ENCODE measurements at places on chromosomes 3 and 15.

DNA sequence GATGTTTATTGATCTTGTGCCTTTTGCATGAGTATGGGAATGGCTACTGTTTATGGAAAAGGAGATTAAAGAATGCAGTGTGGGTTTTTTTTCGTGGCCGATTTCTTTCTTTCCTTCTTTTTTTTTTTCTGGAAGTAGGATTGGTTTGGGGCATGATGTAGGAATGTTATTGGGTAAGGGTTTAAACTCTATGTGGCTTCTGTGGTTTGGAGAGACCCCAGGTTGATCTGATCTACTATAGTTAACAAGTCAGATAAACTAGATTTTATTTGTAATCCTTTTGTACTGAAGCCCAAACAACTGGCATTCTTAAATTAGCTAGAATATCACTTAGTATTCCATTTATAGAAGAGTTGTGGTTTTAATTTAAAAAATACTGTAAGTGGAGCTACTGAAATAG lies 304.8 kb downstream of the LPP start:
- DNase-seq = no peak

GRCh38 chr3:72081471-72082185 lies 296.7 kb upstream of the PROK2 start:
- no peak for DNase-seq

DNA sequence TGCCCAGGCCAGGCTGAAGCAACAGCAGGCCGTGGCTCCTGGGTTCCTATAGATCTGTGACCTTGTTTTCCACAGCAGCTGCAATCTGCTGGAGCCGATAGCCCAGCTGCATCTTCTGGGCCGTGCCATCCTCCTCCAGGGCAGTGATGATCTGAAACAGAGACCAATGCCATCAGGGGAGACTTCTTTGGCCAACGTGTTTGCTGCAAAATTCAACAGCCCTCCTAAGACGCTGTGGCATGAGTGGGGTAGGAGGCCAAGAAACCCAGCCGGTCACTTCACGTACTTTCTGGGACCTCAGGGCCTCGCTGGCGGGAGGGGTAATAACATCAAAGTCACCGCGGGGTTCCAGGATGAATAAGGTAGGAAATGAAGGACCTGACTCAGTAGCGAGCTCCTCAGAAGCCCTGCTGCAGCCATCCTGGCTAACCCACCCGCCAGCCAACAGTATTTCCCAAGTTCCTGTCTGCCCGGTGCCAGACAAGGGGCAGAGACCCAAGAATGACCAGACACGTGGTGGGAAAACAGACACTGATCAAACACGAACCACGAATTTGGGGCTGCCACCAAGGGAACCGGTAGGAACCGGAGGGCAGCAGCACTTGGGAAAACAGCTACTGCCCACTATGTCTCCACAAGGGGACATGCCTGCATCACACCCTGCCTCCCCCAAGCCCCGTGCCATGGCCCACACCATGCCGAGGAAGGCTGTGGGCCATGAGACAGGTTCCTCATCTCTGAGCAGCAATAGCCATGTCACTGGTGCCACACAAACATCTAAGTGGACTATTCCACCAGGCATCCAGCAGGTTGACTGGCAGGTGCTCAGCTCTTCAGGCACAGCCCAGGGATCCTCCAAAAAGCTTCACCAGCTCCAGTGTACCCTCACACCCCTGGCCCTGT lies 25.2 kb downstream of the PLXNB1 start:
- DNase-seq = peak; percentile 29

GRCh38 chr15:74129586-74130154 lies 716 bp upstream of the ISLR2 start:
- no peak for DNase-seq

DNA sequence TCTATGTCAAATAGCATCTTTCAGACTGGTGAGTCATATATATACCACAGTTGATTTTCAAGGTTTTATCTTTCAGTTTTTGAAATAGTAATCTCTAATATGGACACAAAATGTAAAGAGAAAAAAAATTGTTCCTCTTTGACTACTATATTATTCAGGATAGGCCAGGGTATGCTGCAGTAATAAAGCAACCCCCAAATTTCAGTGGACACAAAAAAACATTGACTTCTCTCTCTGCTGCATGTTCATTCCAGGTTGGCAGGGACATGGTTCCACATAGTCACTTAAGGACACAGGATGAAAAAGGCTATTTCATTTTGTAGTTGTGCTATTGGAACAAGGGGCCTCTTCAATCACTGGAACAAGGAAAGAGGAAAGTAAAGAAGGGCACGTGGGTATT lies 28.6 kb downstream of the BMF start:
- DNase-seq = no peak

DNA sequence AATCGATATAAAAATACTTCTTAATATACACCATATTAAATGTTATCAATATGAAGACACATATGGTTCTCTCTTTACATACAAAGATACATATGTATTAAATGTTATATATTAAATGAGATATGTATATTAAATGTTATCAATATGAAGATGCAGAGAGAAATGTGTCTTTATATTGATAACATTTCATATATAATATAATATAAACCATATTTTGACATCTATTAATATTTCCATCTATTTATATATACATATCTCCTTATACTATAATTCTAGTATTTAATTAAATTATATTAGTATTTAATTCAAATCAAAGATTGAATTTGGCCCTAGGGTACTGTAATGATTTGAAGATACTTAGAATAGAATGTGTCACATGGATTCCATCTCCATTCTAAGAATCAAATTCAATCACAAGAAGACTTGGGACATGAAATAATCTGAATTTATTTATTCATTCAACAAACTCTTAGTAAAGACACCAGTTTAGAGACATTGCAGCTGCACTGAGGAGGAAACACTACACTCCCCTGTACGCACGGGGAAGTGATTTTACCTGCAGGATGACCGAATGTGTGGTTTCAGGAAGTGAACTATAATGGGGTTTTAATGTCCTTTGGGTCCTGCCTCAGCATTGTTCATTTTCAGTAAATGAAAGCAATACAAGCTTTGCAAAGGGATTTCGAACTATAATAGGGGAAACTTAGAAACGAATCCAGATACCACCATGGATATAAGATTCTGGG lies 365.1 kb downstream of the MECOM start:
- DNase-seq = no peak

DNA sequence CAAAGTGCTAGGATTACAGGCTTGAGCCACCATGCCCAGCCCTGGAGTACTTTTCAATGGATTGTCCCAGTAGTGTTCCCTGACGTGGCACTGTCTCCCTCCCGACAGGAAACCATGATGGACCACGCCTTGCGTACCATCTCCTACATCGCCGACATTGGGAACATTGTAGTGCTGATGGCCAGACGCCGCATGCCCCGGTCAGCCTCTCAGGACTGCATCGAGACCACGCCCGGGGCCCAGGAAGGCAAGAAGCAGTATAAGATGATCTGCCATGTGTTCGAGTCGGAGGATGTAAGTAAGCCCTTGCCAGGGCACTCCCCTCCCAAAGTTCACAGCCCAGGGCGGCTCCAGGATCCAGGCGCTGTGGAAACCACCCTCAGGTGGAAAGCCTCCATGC lies 168.1 kb downstream of the NSMCE3 start:
- peak; percentile 60 for DNase-seq

- no peak for DNase-seq
Observed at GRCh38 chr3:127485396-127486170, 105.0 kb downstream of the TPRA1 start.

DNA sequence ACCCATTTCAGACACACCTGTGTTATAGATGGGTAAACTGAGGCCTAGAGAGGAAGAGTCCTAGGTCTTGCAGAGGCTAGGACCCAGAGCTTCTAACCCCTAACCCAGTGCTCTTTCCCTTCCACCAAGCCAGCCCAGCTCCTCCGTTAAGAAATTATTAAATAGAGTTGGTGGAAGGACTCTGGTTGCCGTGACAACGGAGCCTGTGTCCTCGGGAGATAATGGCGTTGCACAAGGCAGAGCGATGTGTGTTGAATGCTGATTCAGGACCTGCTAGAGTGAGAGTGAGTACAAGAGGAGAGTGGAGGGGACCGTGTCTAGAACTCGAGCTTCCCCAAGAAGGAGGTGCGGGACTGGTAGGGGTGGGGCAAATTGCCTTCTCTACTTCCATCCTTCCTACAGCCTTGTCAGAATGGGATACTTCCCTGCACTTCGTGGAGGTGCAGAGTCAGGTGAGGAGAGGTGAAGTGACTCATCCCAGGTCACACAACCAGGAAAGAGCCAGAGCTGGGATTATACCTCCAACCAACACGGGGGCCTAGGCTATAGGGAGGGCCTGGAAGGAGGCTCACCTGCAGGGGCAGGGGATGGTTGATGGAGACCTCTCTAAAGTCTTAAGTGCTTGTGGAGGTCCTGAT lies 8.6 kb downstream of the SLC6A1 start:
- peak; percentile 22 for DNase-seq

DNA sequence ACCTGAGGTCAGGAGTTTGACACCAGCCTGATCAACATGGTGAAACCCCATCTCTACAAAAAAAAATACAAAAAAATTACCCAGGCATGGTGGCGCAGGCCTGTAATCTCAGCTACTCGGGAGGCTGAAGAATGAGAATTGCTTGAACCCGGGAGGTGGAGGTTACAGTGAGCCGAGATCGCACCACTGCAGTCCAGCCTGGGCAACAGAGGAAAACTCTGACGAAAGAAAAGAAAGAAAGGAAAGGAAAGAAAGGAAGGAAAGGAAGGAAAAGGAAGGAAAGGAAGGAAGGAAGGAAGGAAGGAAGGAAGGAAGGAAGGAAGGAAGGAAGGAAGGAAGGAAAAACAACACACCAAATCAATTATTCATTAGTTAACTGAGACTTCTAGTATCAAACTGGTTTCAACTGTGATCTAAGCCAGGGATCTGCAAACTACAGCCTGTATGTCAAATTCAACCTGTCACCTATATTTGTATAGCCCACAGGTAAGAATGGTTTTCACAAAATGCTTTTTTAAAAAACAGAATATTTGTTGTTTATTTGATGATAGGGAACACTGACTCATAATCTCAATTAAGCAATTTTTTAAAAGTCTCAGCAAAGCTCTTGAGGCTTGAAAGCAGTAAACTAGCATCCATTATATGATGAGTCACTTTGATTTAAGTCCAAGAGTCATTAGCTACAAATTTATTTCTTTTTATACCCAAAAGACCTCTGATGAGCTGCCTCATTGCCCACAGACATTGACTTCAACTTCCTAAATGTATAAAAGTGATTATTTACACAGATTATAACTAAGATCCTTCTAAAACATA lies 127.6 kb downstream of the TBL1XR1 start:
- no peak for DNase-seq

- DNase-seq = no peak
Observed at GRCh38 chr3:120682095-120682681, at the start of gene HGD. TSS of gene HGD (minus strand) at chr3:120682239. CDS start at chr3:120682111, 128 bp downstream.

GRCh38 chr15:39144613-39145499 lies 436.0 kb upstream of the THBS1 start:
- DNase-seq = no peak

DNA sequence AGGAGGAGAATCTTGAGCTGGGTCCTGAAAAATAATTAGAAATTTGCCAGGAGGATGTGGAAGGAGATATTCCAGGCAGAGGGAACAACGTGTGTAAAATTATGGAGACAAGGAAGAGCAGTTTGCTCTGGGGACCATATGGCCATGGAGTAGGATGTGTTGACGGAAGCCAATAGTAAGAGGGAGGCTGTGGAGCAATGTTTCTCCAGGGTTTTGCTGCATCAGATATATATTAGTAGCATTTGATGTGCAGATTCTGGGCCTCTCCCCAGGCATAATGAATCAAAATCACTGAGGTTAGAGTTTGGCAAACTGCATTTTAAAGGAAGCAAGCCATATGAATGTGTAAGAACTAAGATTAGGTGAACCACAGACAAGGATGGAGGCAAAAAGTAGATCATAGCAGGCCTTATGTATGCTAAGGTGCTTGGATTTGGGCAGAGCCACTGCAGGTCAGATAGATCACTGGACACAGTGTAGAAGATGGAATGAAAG lies 192.9 kb upstream of the IL12A start:
- DNase-seq = no peak

- no peak for DNase-seq
Observed at GRCh38 chr3:53885239-53885638, 3.3 kb upstream of the ACTR8 start.

GRCh38 chr3:67648229-67648628 lies 6.2 kb downstream of the SUCLG2 start:
- no peak for DNase-seq

- DNase-seq = no peak
Observed at GRCh38 chr3:71206305-71207165, 377.0 kb downstream of the FOXP1 start.

DNA sequence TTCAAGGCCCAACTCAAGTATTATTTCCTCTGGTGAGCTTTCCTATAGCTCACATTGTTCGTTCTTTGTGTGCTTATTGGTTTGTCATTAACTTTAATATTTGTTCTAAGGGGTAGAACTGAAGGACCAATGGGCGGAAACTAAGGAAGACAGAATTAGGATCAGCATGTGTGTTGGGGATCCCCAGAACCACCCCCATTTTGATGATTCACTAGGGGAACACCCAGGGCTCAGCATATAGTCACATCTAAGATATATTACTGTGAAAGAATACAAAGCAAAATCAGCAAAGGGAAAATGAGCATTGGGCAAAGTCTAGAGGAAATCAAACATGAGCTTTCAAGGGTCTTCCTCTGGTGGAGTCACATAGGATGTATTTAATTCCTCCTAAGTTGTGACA lies 76.9 kb downstream of the TIMP4 start:
- DNase-seq = no peak

- DNase-seq = no peak
Observed at GRCh38 chr3:150885535-150885934, 19.7 kb downstream of the MINDY4B start.

GRCh38 chr15:70559265-70560239 lies 203.8 kb downstream of the UACA start:
- DNase-seq = peak; percentile 74

GRCh38 chr3:12793701-12794100 lies 2.8 kb upstream of the CAND2 start:
- DNase-seq = peak; percentile 46
